ENCODE measurements at places on chromosomes 1 and 21.
A peak's percentile ranks its signal among the peaks of the same experiment; 100 is the strongest.

DNA sequence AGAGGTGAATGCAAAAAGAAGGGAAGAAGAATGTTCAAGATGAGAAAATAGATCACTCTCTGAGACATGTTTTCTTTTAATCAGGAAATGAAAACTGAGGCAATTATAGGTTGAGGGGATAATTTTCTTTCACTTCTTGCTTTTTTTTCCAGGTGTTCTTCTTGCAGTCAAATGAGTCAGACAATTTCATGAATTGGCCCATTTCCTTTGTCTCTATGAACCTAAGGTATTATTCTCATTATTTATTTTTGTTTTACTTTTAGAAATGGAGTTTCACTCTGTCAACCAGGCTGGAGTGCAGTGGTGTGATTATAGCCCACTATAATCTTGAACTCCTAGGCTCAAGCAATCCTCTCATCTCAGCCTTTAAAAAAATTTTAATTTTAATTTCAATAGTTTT is 3.5 kb upstream of the VASH2 start:
- DNase-seq = no peak

DNA sequence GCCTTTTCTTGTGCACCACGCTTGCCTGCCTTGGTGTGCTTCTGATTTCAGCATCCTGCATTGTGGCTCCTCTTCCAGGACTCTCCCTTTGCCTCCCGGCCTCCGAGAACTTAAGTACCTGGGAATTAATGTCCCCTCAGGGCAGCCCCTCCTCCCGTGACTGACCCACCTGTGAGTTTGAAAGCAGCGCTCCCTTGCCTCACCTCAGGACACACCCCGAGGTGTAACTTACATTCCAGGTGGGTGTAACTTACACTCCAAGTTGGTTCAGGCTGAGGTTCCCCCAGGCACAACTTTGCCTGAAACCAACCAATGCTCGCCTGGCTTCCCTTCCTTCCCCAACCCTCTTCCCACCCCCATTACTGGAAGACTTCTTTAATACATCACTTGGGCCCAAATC is 161.4 kb downstream of the KAZN start:
- DNase-seq = no peak

DNA sequence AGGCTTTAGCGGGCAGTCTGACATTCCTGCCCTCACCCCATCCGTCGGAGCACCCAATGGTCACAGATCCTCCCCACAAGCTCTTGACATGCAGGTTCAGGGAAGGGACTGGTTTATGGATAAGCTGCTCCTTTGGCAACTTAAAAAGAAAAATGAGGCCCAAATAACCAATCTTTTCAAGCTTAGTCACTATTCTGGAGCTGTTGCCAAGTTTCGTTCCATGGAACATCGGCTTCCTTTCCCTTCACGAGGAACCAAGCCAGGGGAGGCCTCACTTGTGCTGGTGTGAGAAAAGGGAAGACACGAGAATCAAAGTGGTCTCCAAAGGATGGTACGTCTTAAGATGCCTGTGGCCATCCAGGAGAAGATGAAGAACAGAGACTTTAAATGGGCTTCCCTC is 46.1 kb upstream of the LPAR3 start:
- DNase-seq = no peak

- DNase-seq = no peak
Observed at GRCh38 chr1:164511001-164511705, 47.8 kb upstream of the PBX1 start.

DNA sequence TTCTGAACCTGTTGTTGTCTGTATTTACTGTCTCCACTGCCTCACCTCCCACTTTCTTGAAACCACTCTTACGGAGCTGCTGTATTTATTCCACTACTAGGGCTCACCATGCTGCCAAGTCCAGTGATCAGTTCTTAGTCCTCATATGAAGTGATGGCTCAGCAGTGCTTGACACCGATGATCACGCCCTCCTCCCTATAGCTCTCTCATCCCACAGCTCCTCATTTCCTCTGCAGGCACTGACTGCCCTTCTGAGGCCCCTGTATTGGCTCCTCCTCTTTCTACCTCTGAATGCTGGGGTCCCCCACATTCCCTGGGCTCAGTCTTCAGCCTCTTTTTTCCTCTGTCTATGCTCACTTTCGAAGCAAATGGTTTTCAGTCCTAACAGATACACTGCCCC is 3.4 kb downstream of the CLCA1 start:
- DNase-seq = no peak

GRCh38 chr1:155864393-155864792 is 5.0 kb downstream of the SYT11 start:
- DNase-seq = peak; percentile 57

DNA sequence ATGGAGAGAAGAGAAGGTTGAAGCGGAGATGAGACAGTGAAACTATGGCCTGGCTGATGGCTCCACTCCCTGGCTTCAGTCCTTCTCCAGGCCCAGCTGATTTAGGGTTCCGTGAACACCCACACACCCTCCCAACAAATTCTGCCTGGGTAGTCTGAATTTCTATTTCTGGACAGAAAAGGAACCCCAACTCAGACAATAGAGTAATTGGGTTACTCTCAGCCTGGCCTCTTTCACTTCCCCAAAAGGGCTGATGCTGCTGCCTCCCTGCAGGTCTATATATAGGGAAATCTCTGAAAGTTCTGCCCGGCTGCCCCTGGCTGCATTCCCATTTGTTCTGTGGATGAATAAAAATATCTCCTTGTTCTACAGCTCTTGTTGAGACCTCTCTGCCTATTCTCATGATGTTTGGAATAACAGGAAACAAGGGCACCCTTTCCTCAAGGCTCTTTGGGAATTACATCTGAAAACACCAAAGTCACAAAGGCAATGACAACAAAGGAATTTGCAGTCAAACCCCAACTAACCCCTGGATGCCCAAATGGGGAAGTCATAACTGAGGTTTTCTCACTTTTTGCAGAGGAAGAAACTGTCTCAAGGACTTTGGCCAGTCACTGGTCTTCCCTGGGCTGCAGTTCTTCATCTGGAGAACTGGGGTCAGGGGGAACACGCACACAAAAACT is 11.4 kb upstream of the ZSCAN20 start:
- DNase-seq = no peak

- DNase-seq = peak; percentile 92
Observed at GRCh38 chr1:228860911-228861831, 125.9 kb downstream of the RHOU start.

- peak; percentile 74 for DNase-seq
Observed at GRCh38 chr21:45923146-45923545, 58.4 kb upstream of the COL6A1 start.

GRCh38 chr1:53060579-53060978 is 1.4 kb upstream of the PODN start:
- peak; percentile 23 for DNase-seq

DNA sequence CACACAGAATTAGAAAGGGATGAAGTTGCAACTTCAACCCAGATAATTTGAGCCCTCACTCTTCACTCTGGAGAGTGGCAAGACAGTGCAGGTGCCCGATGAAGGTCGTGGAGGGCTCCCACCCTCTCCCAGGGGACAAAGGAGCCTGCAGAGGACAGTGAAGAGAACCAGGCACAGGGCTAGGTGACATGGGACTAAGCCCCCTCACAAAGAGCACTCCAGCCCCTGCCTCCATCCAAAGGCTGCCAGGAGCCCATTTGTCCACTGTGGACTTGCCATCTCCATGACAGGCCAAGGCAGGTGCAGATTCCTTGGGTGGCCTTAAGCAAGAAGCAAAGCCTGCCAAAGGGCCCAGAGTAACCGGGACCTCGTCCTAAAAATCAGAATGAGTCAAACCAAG is 15.1 kb downstream of the ERRFI1 start:
- DNase-seq = no peak

DNA sequence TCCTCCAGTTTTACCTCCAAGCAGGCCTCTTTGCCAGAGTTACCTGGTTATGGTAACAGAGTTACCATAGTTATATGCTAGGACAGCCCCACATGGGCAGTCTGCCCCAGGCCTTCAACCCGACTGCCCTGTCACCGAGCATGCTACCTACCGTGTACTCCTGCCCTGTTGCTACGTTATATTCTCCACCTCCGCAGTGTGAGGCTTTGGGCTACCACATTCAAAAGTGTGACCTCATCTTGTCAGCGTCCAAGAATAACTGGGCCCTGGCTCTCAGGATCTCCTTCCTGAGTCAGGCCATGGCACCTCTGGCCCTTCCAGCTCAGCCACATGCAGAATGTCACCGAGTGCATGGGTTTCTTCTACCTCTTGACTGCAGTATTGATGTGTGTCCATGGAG is 8.9 kb downstream of the MAPKAPK2 start:
- DNase-seq = peak; percentile 44

GRCh38 chr1:2378441-2378851 is 12.9 kb downstream of the MORN1 start:
- no peak for DNase-seq

- no peak for DNase-seq
Observed at GRCh38 chr1:44101328-44101727, 17.3 kb upstream of the KLF17 start.

DNA sequence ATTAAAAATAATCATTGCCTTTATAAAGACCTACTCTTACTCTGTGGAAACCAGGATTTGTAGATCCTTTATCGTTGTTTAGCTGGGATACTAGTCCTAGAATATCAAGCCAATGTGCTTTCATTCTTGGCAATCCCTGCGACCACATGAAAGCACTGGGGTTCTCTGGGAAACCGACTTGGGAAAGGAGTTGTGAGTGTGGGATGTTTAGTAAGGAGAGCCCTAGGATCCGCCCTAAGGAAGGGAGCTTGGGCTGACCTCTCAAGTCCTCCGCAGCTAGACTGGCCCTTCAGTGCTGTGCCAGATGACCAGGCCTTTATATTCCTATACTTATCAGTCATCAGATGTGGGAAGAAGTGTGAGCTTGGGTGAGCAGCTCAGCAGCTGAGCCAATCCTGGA is 5.2 kb upstream of the KRTAP19-8 start:
- no peak for DNase-seq

GRCh38 chr1:184158896-184159681 is 107.6 kb downstream of the TSEN15 start:
- peak; percentile 87 for DNase-seq

DNA sequence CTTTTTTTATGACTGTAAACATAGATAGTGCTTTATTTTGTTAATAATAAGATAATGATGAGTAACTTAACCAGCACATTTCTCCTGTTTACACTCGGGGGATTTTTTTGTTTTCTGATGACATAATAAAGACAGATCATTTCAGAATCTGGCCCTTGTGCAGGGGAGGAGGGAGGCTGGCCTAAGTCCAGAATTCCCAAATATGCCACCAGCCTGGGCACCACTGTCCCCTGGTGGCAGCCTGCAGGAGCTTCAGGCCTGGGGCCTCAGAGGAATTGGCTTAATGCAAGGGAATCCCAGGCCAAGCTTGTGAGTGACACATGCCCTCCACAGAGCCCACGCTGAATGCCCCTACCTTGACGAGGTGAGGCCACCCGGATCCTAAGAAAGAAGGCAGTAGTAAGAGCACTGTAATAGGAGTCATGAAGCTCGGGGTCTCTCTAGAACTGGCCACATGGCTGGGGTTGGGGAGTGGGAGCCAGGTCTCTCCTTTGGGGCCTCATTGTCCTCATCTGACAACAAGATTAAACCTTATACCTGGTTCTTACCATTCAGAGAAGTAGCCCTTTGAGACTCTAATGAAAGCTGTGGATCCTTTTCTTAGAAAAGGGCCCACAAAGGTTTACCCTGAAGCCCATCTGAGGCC is 24.1 kb downstream of the ETNK2 start:
- DNase-seq = peak; percentile 90

GRCh38 chr1:175599212-175599705 is 144.1 kb downstream of the TNR start:
- DNase-seq = no peak

- no peak for DNase-seq
Observed at GRCh38 chr21:41494242-41494641, 13.7 kb downstream of the TMPRSS2 start.

DNA sequence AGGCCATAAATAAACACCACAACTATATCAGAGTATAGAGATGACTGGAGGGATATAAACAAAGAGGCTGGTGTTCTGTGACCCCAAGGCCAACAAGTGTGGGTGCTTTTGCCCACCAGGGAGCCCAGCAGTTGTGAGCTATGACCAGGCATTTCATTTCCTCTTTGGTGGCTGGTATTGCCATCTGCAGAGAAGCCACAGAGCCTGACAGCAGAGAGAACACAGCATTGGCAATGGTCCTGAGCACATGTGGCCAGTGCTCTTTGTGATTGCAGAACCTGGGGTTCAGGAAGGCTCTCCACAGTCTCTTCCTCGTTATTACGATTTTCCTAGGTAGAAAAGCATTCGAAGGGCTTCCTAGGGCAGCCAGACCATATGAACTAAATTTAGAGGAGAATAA is 112.3 kb downstream of the TM2D1 start:
- DNase-seq = no peak

DNA sequence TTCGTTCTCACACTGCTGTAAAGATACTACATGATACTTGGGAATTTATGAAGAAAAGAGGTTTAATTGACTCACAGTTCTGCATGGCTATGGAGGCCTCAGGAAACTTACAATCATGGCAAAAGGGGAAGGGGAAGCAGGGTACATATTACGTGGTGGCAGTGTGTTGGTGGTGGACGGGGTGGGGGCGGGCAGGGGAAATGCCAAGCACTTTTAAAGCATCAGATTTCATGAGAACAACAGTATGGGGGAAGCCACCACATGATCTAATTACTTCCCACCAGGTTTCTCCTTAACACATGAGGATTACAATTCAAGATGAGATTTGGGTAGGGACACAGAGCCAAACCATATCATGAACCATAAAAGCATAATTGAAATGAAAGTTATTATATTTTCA is 88.5 kb downstream of the UBE2U start:
- DNase-seq = no peak

DNA sequence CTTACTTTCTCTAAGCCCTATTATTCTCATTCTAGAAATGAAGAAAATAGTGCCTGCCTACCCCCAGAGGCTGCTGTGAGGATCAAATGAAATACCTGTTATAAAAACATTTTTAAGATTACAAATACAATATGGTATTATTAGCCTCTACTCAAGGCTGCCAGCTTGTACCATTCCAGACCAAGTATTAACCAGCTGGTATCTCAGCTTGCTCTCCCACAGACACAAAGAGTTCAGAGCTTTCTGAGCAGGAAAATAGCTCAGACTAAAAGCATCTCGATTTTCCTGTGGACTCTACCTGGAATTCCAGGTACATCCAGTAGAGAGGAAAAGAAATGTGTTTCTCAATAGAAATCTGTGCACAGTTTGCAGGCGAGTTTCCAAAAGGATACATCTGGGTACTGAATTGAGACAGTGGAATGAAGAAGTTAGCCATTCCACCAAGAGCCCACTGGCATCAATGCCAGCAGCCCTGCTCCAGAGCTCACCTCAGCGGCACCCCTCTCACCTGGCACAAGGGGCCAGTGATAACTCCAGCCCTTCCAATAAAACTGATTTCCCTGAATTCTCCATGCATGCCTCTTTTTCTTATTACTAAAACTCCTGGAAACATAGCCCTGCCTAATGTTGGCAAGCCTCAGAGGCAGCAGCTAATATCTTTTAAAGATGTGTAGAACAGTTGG is 31.0 kb downstream of the TGFBR3 start:
- DNase-seq = no peak

- no peak for DNase-seq
Observed at GRCh38 chr21:37546949-37547614, 180.5 kb downstream of the DYRK1A start.

- DNase-seq = peak; percentile 88
Observed at GRCh38 chr1:213070406-213070805, 19.4 kb downstream of the RPS6KC1 start.

GRCh38 chr1:113101588-113101987 is 28.6 kb downstream of the LRIG2 start:
- DNase-seq = peak; percentile 54

GRCh38 chr1:178168536-178168935 is 74.6 kb downstream of the RASAL2 start:
- DNase-seq = peak; percentile 75

Measured in ELR (cell line).